ENCODE measurements at places on chromosomes 16 and 17.

- H3K27me3 ChIP-seq = no peaks in the 10 kb centered on the region
- no peak overlapping the region for H3K4me3 ChIP-seq
- H3K27ac ChIP-seq = no peak overlapping the region
- ATAC-seq = no peak
Measured at GRCh38 chr16:65377195-65377594, 255.3 kb upstream of the CDH11 start.

- H3K27me3 ChIP-seq = peaks cover 66% of the 10 kb centered on the region
- H3K4me1 ChIP-seq = peaks cover 32% of the 10 kb centered on the region
- no peak for ATAC-seq
- no peak overlapping the region for H3K27ac ChIP-seq
Measured at GRCh38 chr17:9004132-9004960, 17.0 kb upstream of the NTN1 start.

DNA sequence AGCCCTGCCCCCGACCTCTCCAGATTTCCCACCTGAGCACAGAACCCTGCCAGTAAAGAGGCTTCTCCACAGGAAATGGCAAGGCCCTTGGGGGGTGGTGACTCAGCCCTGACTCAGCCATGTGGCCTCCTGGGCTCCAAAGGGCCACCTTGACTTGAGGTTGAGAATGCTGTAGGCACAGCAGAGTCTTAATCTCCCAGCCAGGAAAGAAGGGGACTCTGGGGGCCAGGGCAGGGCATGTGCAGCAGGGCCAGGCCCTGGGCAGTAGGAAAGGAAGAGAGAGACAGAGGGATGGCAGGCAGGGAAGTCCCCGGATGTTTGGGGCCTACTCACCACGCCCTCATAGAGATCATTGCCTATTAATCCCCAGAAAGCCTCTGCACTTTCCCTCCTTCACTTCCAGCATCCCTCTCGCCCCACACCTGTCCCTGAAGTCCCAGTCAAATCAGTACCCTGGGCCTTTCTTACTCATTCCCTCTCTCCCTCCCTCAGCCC, 4.8 kb upstream of the ITGA3 start:
- H3K4me3 ChIP-seq = no peak overlapping the region
- peaks cover 32% of the 10 kb centered on the region for H3K27me3 ChIP-seq
- no peaks in the 10 kb centered on the region for H3K36me3 ChIP-seq
- peak overlapping the region; percentile 14 for H3K27ac ChIP-seq
- ATAC-seq = peak; percentile 58

GRCh38 chr16:78718141-78718540, 618.7 kb downstream of the WWOX start:
- H3K27ac ChIP-seq = no peak overlapping the region
- no peaks in the 10 kb centered on the region for H3K36me3 ChIP-seq
- ATAC-seq = no peak
- no peak overlapping the region for H3K4me3 ChIP-seq

- no peak overlapping the region for H3K27ac ChIP-seq
- no peak overlapping the region for H3K4me3 ChIP-seq
- H3K4me1 ChIP-seq = no peaks in the 10 kb centered on the region
- peaks cover 36% of the 10 kb centered on the region for H3K27me3 ChIP-seq
- H3K36me3 ChIP-seq = no peaks in the 10 kb centered on the region
Measured at GRCh38 chr16:82059983-82060421, 24.9 kb downstream of the HSD17B2 start.

GRCh38 chr17:1275962-1276736, 3.3 kb upstream of the TRARG1 start:
- H3K4me3 ChIP-seq = no peak overlapping the region
- H3K27ac ChIP-seq = no peak overlapping the region
- H3K4me1 ChIP-seq = peaks cover 28% of the 10 kb centered on the region

DNA sequence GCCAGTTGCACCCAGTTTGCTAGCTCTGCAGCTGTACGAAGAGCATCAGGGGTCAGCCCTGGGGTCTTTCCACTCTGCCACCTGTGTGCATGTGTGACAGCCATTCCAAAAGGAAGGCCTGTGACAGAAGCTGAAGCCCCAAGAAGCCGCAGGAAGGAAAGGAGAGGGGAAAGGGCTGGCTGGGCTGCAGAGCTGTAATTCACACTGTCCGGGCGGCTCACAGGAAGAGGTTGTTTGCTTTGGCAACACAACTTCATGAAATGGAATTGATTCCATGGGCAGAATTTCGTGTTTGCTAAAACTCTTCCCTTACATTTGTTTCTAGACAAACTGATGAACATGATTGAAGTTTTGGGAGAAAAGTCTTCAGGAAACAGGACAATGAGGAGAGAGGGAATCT, 14.8 kb downstream of the TMEM204 start:
- no peak overlapping the region for H3K4me3 ChIP-seq
- no peaks in the 10 kb centered on the region for H3K27me3 ChIP-seq
- H3K4me1 ChIP-seq = peaks cover 23% of the 10 kb centered on the region
- H3K27ac ChIP-seq = no peak overlapping the region

GRCh38 chr17:42233994-42234393, 39.7 kb upstream of the GHDC start:
- no peak for ATAC-seq
- H3K27me3 ChIP-seq = no peaks in the 10 kb centered on the region
- H3K27ac ChIP-seq = no peak overlapping the region
- H3K4me1 ChIP-seq = peaks cover 4% of the 10 kb centered on the region

- H3K4me3 ChIP-seq = no peak overlapping the region
- ATAC-seq = no peak
- H3K27ac ChIP-seq = no peak overlapping the region
- no peaks in the 10 kb centered on the region for H3K4me1 ChIP-seq
- peaks cover 12% of the 10 kb centered on the region for H3K27me3 ChIP-seq
Measured at GRCh38 chr17:66695098-66695497, 139.8 kb upstream of the CACNG5 start.

All from stimulated activated memory B cell treated with anti-CD40 and anti-IgM and Interleukin-4, amounts not matched to agents 10 μg/mL and 1 μg/mL and 100 μg/mL, for 72 hours (primary cell).